ENCODE measurements at places on chromosomes 5 and 9.

GRCh38 chr9:21558615-21559401 is 76.7 kb upstream of the IFNE start:
- no peak for DNase-seq

- no peak for DNase-seq
Observed at GRCh38 chr5:56845277-56845676, 29.9 kb downstream of the MAP3K1 start.

- no peak for DNase-seq
Observed at GRCh38 chr9:125332527-125332926, 70.9 kb downstream of the GAPVD1 start.

DNA sequence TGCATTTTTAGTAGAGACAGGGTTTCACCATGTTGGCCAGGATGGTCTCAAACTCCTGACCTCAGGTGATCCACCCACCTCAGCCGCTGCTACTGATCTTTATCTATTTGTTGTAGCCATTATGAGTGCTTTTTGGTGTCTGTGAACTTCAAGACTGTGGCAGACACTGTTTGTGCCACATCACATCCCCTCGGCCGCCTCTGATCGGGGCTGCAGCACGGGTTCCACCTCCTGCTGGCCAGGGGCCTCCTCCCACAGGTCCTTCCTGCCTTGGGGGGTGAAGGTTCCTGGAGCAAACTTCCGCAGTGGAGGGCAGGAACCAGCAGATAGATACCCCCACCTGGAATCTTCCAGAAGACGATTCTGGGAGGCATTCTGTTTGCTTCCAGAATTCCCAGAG is 98.5 kb downstream of the C9orf50 start:
- DNase-seq: no peak

- DNase-seq: no peak
Observed at GRCh38 chr5:180097163-180097894, 25.8 kb upstream of the RNF130 start.

GRCh38 chr5:178769617-178770260 is 39.3 kb upstream of the ZNF354A start:
- DNase-seq: no peak

DNA sequence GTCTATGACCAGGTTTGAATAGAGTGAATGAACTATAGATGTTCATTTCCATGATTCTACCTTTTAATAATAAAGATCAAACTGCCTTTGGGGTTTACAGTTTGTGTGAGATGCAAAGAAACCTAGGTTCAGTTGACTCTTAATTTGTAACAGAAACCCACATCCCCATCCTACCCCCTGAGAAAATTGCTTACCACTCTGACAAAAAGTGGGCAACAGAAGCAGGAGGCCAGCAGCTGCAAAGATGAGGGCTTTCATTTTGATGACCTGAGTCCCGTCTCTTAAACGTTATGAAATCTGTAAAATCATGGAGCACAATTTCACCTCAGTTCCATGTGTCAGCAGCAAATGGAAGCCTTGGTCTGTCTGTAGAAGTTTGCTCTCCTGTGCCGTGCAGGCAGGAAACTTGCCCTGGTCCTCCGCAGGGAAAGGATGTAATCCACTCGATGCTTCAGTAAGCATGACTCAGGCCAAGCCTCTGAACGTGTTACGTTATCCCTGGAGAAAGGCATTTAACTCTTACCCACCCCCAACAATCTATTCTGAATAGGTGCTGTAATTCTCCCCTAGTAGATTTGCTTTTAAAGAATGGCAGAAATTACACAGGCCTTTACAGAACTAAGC is at the start of gene F2RL2:
Gene F2RL2 (minus strand): TSS at position 431 of the 624 bp plus-strand sequence. CDS start 173 bp downstream, at position 258.
- DNase-seq: no peak

DNA sequence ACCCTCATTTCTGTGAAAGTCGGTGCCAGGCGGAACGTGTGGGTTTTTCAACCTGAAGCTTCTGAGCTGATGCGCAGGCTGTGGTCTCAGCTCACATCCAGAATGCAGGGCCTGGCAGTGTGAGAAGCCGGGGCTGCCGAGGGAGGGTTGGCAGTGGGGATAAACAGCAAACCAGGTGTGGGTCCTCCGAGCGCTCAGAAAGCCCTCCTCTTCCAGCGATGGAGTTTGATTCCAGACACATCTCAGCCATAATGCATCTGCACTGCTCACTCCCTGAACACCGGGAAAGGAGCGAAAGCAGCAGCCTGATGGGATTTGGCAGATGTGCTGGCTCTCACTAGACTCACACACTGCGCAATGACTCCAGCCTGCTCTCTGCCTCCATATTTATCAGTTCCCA is 280.1 kb downstream of the HSPA4 start:
- DNase-seq: no peak

GRCh38 chr9:129319938-129320481 is 141.9 kb upstream of the IER5L start:
- no peak for DNase-seq

DNA sequence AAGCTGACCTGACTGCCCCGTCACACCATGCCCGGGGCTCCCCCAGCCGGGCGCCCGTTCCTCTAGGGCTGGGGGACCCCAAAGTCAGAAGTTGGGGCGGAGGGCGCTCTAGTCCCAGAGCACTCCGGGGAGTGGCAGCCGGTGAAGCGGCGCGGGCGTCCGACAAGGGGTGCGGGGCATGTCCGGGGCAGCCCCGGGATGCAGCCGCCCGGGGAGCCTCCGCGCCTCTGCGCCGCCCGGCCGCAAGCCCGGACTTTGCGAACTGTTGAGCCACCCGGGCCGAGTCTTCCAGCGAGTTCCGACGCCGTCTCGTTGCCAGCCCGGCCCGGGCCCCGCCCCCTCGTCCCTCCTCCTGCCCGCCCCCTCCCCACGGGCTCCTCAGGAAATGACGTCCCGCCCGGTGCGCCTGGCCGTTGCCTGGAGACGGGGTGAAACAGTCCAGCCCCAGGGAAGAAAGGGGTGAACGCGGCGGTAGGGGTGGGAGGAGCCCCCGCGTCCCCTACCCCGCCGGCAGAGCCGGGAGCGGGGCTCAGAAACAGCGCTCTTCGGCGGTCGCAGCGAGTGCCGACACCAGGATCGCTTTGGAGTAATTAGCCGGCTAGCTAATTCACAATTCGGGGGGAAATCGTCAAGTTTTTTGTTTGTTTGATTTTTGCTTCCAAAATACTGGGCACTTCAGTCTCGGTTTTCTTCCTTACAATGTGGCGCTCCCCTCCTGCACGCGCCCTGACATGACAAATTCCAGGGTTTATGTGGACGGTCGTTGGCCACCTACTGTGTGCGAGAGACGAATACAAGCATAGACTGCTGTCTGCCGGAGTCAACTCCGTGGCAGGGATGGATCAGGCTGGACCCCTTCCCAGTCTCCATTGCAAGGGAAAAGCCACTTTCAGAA is at the start of gene WHRN:
Gene WHRN (minus strand): TSS at position 287 of the 895 bp plus-strand sequence. CDS start 672 bp downstream, outside the sequence.
- peak; percentile 60 for DNase-seq

GRCh38 chr9:70540016-70540415 is 125.6 kb upstream of the KLF9 start:
- no peak for DNase-seq

GRCh38 chr5:178306430-178307225 is 74.0 kb upstream of the PHYKPL start:
- DNase-seq: no peak

GRCh38 chr5:116669261-116670031 is 94.8 kb upstream of the SEMA6A start:
- DNase-seq: no peak

All from HCT116 (cell line).